Activated CD4-positive, alpha-beta T cell treated with anti-CD3 and anti-CD28 coated beads, Interleukin-2, Interleukin-6, amounts not matched to agents 100 ng/mL and 50 ng/mL, durations not matched to agents 16 hours and 8 hours (primary cell): ENCODE measurements at places on chromosomes 7 and 10.

DNA sequence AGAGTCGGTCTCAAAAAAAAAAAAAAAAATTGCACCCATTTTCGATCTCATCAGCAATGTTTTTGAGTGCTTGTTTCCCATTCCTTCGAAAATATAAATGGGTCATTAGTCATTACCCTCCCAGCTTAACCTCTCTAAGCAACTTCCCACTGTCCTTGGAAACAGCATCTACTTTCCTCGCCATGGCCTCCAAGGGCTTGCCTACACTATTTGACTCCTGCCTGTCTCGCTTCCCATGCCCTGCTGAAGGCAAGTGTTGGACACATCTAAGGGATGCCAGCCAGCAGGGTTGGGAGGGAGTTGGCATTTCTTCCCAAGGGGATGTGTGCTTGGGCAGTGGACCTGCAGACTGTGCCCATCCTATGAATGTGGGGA is 12.7 kb upstream of the RHBDD2 start:
- DNase-seq, result no peak

DNA sequence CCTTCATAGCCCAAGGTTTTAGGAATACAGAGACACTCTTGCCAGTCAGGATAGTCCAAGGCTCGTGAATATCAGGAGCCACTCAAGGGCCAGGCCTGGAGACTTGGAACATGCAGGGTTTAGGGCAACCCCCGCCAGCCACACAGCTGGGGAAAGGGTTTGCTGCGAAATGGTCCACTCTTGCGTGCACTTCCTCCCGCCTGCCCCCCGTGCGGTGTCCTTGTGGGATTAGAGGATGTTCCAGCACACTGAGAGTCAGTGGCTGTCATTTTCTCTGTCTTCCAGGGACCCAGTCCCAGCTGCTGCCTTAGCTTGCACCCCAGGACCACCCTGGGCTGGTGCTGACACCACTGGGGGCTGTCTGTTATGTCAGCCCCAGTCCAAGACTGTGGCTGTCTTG is 38.5 kb downstream of the POR start:
- no peak for DNase-seq

GRCh38 chr7:29607889-29608288 is 44.3 kb downstream of the PRR15 start:
- DNase-seq, result no peak

- DNase-seq, result no peak
These were observed 56.7 kb downstream of the BTAF1 start for GRCh38 chr10:91980319-91980718.

GRCh38 chr10:6227346-6227745 is 24.6 kb downstream of the PFKFB3 start:
- DNase-seq, result no peak

DNA sequence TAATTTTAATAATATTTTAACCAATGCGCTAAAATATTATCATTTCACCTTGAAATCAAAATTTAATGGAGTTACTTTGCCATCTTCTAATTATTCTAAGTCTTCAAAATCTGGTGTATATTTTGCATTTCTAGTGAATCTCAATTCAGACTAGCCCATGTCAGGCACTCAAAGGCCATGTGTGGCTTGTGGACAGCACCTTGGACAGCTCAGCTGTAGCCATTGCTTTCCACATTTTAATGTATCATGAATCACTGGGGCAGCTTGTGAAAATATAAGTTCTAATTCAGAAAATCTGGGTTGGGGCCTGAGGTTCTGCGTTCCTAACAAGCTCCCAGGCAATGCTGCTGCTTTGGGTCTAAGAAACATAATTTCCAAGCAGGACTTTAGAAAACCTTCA is 57.2 kb downstream of the MGAM2 start:
- no peak for DNase-seq

- no peak for DNase-seq
These were observed 352.6 kb downstream of the PRPF18 start for GRCh38 chr10:13939391-13939790.

DNA sequence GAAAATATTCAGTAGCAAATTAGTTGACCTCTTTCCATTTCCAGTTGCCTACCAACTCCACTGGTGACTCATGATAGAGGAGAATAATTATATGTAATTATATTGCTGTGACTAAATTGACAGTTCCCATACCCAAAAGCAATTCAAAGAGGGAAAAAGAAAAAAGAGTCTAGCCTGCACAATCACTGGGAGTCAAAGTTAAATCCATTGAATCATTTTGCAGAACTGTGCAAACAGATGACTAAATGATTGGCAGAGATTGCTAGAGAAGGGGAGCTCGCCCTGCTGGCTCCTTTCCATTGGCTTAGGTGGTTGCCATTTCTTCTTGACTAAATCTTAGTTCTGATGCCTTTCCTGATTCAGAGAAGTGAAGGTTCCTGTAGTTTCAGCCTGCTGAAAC is 1228.6 kb upstream of the SORCS1 start:
- DNase-seq, result no peak

GRCh38 chr7:105205592-105206237 is 183.0 kb downstream of the SRPK2 start:
- peak; percentile 33 for DNase-seq

DNA sequence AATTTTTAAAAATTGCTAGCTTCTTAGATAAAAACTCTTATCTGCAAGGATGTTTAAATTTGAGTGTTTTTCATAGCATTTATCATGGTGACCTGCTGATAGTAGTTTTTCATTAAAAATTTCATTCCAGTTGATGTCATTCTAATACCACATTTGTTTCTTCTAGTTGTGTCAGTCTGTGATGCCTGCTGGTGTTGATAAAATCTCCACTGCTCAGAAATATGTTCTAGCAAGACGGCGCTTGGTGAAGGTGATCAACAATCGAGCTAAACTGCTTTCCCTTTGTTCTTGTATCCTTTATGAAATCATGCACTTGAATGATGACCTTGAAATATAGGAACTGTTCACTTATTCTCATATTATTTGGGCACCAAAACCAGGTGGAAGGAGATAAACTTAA is 17.6 kb upstream of the STMP1 start:
- DNase-seq, result no peak

GRCh38 chr7:151110941-151111645 is 24.8 kb downstream of the AGAP3 start:
- DNase-seq, result peak; percentile 80

GRCh38 chr7:133593561-133593960 is 340.7 kb downstream of the EXOC4 start:
- DNase-seq, result no peak

GRCh38 chr10:593901-594457 is 95.5 kb downstream of the DIP2C start:
- no peak for DNase-seq

DNA sequence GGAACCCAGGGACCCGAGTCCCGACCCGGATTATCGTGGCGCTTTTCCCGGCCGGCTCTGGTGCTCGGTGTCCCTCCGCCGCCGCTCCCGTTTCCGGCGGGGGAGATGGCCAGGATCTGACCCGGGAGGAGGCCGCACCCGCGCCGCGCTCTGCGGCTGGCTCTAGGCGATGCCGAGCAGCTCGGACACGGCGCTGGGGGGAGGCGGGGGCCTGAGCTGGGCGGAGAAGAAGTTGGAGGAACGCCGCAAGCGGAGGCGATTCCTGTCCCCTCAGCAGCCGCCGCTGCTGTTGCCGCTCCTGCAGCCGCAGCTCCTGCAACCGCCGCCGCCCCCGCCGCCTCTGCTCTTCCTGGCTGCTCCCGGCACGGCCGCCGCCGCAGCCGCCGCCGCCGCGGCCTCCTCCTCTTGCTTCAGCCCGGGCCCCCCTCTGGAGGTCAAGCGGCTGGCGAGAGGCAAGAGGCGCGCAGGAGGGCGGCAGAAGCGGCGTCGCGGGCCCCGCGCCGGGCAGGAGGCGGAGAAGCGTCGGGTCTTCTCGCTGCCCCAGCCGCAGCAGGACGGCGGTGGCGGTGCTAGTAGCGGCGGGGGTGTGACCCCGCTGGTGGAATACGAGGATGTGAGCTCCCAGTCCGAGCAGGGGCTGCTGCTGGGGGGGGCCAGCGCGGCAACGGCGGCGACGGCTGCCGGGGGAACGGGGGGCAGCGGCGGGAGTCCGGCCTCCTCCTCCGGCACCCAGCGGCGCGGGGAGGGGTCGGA is 593 bp downstream of the CDK13 start:
- peak; percentile 52 for DNase-seq

DNA sequence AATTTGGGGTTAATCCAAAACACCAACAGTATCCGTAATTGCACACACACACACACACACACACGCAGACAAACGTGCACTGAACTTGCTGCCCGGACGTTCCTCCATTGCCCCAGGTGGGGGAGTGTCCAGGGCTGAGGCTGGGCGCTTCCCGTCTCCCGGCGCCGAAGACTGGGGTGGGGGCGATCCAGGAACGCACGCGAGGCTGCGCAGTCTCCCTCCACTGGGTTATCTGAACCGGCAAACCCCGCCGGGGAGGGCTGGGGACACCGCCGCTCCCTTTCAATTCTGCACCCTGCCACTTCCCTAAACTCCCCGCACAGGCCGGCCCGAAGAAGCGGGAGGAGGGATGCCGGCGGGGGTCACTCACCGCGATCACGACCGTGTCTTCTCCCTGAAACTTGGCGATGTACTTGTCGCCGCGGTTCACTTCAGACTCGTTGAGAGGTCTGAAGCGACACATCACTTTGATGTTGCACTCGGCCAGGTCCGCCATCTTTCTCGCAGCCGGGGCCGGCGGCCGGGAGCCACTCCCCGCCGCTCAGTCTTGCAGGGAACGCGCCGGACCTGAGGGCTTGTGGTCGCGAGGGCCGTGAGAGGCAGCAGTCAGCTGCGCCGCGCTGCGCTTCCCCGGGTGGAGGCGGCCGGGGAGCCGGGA is 618 bp downstream of the KIF5B start:
- DNase-seq, result peak; percentile 68

DNA sequence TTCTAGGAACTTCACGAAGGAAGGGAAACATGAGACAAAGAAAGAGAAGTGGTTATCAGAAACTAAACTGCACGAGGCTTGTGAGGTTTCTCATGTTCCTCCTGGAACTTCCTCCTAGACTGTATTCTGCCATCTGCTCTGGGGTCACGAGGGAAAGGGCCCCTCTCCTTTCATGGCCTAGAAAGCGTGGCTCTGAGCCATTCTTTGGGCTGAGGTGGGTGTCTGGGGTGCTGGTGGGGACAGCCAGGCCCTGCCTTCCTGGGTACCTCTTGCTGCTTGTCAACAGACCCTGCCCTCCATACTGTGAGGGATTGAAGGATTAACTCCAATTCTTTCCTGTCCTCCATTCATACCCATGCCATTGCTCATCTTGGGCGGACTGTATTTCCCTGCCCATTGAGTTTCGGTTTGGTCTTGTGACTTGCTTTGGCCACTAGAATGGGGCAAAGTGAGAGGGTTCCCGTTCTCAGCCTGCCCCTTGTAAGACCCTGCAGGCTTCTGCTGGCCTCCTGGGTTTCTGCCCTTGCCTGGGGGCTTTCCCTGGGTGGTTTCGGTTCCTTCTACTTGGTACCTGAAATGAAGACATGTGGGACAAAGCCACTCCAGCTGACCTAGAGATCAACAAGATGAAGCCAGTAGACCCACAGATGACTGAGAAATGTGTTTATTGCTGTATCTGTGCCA is 14.9 kb upstream of the GIMAP8 start:
- no peak for DNase-seq

- DNase-seq, result no peak
These were observed 413.0 kb upstream of the ADARB2 start for GRCh38 chr10:2150288-2150687.

- no peak for DNase-seq
These were observed 237.2 kb downstream of the TCF7L2 start for GRCh38 chr10:113187063-113187777.

DNA sequence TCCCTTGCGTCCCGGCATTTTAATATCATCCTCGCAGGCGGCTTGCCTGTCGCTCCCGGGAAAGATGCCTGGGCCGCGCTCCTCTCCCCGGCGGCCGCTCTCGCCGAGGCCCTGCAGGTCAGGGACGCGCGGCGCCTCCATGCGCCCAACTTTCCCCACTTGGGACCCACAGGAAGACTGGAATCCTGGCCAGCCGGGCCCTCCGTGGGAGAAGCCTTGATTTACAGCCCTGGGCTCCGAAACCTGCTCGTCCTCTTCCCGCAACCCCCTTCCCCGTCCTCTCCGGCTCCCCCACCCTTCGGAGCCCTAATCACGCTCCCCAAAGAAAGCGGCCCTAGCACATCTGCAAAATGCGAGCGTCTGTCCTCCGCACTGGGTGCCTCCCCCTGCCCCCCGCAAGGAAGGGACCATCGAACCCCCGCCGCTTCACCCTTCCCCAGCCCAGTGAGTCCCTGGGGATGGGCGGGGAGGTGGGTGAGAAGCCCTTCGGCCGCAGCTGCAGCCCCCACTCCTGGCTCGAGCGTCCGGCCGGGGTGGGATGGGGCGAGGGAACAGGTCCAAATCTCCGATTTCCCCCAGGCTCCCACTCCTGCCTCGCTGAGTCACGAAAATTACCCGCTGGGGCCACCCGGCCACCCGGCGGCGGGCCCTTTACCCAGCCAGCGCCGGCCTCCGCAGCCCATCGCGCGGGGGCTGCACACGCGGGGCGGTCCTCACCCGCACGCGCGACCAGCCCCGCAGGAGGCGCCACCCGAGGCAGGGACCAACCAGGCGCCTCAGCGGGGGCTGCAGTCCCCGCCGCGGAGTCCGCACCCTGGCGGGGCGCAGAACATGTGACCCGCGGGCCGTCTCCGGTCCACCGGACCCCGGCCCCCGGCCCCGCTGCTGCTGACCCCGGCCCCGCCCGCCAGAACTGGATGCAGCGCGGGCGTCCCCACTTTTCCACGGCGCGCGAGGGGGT is 695 bp downstream of the HSPA12A start:
- no peak for DNase-seq

GRCh38 chr10:22669163-22669711 is 45.1 kb downstream of the PIP4K2A start:
- DNase-seq, result peak; percentile 63

DNA sequence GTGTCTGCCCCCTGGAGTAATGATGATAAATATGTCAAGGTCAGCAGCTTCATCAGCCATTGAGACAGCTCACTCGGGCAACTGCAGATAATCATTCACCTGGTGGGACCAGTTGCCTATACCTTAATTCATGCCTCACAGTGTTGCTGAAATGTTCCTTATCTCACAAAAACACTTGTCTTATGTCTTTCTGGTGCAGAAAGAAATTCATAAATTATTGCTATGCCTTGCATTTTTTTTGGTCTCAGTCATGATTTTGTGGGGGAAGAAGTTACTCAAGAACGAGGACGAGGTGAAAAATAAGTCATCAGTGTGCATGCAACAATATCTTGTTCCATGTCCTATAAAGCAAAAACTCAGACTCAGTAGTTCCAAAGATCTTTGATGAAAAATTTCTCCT is 16.0 kb downstream of the TRIL start:
- DNase-seq, result no peak

DNA sequence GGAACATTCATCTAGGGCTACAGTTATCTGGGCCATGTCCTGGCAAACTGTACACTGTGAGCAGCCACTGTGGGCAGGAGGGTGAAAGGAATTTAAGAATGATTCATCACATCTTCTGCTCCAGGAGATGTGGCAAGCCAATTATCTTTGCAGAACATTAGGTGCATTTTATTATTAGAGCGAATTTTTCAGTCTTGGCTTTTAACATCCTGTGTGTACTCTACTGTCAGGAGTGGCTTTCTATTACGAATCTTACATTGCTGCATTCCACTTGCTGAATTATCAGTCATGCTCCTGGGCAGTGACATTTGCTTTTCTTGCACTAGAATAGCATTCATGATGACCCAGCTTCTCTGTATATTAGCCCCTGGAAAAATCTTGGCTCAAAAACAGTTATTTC is 109.2 kb upstream of the TARP start:
- DNase-seq, result no peak

- no peak for DNase-seq
These were observed 21.5 kb upstream of the GHITM start for GRCh38 chr10:84117686-84118394.
